ENCODE measurements at places on chromosomes 11 and 22. TPM values are rescaled to one million over a fixed set of nuclear protein-coding genes. Genes with fewer than 3 reads are reported as not detected.

The DENND5A gene
- total RNA-seq, result 203 TPM

The TAF6L gene
- total RNA-seq, result 17.6 TPM

The FOLR2 gene
- not detected for total RNA-seq

The PGA4 gene
- 0.06 TPM for total RNA-seq

The GLB1L2 gene
- not detected for total RNA-seq

The ANGPTL5 gene
- total RNA-seq, result 0.92 TPM

The CNTF gene
- 0.92 TPM for total RNA-seq

The STX3 gene
- 16.5 TPM for total RNA-seq

The NPAS4 gene
- not detected for total RNA-seq

The MYO7A gene
- 0.26 TPM for total RNA-seq

The SYT13 gene
- not detected for total RNA-seq

The CFAP300 gene
- total RNA-seq, result 7.8 TPM

Data from aortic smooth muscle cell (primary cell).